Epithelial cell of alveolus of lung (primary cell): ENCODE measurements at places on chromosomes 5 and 9. TPM values are rescaled to one million over a fixed set of nuclear protein-coding genes. Genes with fewer than 3 reads are reported as not detected.

The PAEP gene
- 0.65 TPM in 1 of 2 replicates, not detected in the other for total RNA-seq

The TLX3 gene
- not detected in 2 replicates for total RNA-seq

The PCDHAC2 gene
- 0.39 TPM in 1 of 2 replicates, not detected in the other for total RNA-seq

The AK1 gene
- 40.1 and 71.8 TPM in 2 replicates for total RNA-seq

The TNC gene
- 46.0 and 268 TPM in 2 replicates for total RNA-seq

The GZMA gene
- total RNA-seq, result not detected in 2 replicates

The SREK1 gene
- total RNA-seq, result 13.7 and 45.6 TPM in 2 replicates

The HTR4 gene
- total RNA-seq, result not detected in 2 replicates

The WDR38 gene
- not detected in 2 replicates for total RNA-seq

The LMAN2 gene
- 289 and 319 TPM in 2 replicates for total RNA-seq

The UNC13B gene
- 8.0 and 10.7 TPM in 2 replicates for total RNA-seq

The DND1 gene
- 0.26 and 0.64 TPM in 2 replicates for total RNA-seq

The POLR3G gene
- total RNA-seq, result 0.72 and 5.3 TPM in 2 replicates

The CYSRT1 gene
- under 0.01 and 1.9 TPM in 2 replicates for total RNA-seq

The ALDOB gene
- total RNA-seq, result not detected in 2 replicates

The CDHR2 gene
- not detected in 2 replicates for total RNA-seq

The HTR1A gene
- not detected in 2 replicates for total RNA-seq

The RLN2 gene
- total RNA-seq, result not detected in 2 replicates
